Muscle of back (tissue), 13 donors: ENCODE measurements at places on chromosomes 3 and 15.

DNA sequence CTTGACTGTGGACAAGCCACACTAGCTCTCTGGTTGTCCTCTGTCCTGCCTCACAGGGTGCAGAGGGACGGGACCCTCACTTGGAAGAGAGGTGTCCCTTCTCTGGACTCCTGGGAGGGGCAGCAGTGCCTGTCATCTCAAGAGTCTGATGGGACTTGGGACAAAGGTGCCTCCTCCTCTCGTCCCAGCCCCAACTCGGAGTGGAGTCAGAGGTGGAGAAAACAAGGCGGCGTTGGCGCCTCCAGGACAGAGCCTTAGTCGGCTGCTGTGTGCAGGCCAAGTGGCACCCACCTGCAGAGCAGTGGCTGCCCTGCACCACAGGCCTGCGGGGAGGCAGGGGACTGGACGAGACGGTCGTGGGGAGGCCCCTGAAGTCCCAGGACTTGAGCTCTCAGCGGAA, 9.4 kb upstream of the SEC13 start:
- no peak for DNase-seq

DNA sequence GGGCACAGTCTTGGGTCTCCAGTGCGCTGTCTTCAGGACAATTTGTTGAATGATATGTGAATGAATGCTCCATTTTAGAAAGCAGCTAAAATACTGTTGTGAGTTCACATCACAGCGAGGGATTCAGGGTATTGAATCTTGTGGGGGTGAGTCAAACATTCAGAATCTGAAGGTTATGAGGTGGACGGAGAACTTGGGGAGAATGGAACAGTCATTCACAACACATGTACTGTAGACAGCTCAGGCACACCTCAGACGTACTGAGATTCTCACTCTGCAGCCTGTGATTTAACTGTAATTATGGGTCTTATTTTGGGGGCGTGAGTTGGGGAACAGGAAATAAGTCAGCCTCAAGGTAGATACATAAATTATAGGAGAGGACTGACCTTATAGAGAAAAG, 13.9 kb downstream of the CRYBG3 start:
- DNase-seq: no peak

DNA sequence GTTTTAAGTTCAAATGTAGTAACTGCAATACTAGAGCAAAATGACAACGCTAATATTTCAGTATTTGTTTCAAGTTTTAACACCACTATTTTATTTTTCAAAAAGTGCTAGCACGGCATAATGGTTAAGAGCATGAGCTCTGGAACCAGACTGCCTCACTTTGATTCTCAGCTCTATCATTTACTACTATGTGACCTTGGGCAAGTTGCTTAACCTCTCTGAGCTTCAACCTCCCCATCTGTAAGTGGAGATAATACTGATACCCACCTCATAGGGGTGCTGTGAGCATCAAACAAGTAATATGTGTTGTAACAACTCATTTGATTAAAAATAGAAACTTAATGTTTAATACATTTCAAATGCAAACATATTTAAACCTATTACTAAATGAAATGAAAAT, 115.4 kb upstream of the NPHP3 start:
- no peak for DNase-seq

DNA sequence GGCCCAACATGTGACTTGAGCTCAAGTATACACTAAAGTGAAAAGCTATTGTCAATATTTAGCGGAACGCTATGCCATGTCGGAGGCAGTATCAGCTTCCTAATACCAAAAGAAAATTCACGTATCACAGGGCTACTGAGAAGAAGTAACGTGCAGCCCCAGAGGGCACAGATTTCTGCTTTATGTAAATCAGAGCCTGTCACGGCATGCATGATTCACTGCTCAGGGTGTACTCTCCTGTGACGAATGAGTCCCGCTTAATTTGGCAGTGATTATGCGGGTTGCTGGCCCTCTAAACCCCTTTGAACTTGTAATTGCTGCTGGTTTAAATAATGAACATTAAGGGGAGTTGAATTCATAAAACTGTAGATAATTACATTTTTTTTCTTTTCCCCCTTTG, 85.3 kb downstream of the MEIS2 start:
- no peak for DNase-seq

GRCh38 chr3:112579697-112580096, 17.9 kb downstream of the SLC35A5 start:
- no peak for DNase-seq
